ENCODE measurements at places on chromosomes 5 and 9. TPM values are rescaled to one million over a fixed set of nuclear protein-coding genes. Genes with fewer than 3 reads are reported as not detected.

The GFRA3 gene
- total RNA-seq, result not detected

The LVRN gene
- total RNA-seq, result 0.59 TPM

The AMACR gene
- total RNA-seq, result 8.6 TPM

The PLPP1 gene
- total RNA-seq, result 36.4 TPM

The NIM1K gene
- total RNA-seq, result 1.2 TPM

The MCTP1 gene
- total RNA-seq, result 17.3 TPM

The FRMD3 gene
- total RNA-seq, result 0.32 TPM

The LURAP1L gene
- total RNA-seq, result 9.0 TPM

The DMRTA1 gene
- 1.1 TPM for total RNA-seq

The LRRC70 gene
- total RNA-seq, result 1.2 TPM

The PRLR gene
- total RNA-seq, result 0.89 TPM

The PCDHB7 gene
- total RNA-seq, result 0.89 TPM

The FAM221B gene
- total RNA-seq, result not detected

The IFNW1 gene
- total RNA-seq, result not detected

The NR2F1 gene
- total RNA-seq, result 17.2 TPM

The HMMR gene
- 29.6 TPM for total RNA-seq

The ABITRAM gene
- total RNA-seq, result 7.8 TPM

The CEP120 gene
- 21.7 TPM for total RNA-seq

The F2RL2 gene
- 5.6 TPM for total RNA-seq

The MARCHF11 gene
- not detected for total RNA-seq

The ANXA2R gene
- total RNA-seq, result 1.2 TPM

The TMC1 gene
- 0.28 TPM for total RNA-seq

The WDR31 gene
- total RNA-seq, result 2.1 TPM

The CTNND2 gene
- under 0.01 TPM for total RNA-seq

The RANBP17 gene
- 18.2 TPM for total RNA-seq

The STPG3 gene
- total RNA-seq, result not detected

The LCN9 gene
- not detected for total RNA-seq

The FOXD4L3 gene
- not detected for total RNA-seq

The SLC24A2 gene
- total RNA-seq, result not detected

The FAXDC2 gene
- total RNA-seq, result 4.2 TPM

The TNFSF8 gene
- not detected for total RNA-seq

The ANKRD31 gene
- 0.14 TPM for total RNA-seq
